Mucosa of gallbladder (tissue), 1 donor: ENCODE measurements at places on chromosomes 5 and 9. TPM values are rescaled to one million over a fixed set of nuclear protein-coding genes. Genes with fewer than 3 reads are reported as not detected.

GRCh38 chr5:113124265-113124664 lies 147.7 kb downstream of the DCP2 start:
- no peak for DNase-seq

DNA sequence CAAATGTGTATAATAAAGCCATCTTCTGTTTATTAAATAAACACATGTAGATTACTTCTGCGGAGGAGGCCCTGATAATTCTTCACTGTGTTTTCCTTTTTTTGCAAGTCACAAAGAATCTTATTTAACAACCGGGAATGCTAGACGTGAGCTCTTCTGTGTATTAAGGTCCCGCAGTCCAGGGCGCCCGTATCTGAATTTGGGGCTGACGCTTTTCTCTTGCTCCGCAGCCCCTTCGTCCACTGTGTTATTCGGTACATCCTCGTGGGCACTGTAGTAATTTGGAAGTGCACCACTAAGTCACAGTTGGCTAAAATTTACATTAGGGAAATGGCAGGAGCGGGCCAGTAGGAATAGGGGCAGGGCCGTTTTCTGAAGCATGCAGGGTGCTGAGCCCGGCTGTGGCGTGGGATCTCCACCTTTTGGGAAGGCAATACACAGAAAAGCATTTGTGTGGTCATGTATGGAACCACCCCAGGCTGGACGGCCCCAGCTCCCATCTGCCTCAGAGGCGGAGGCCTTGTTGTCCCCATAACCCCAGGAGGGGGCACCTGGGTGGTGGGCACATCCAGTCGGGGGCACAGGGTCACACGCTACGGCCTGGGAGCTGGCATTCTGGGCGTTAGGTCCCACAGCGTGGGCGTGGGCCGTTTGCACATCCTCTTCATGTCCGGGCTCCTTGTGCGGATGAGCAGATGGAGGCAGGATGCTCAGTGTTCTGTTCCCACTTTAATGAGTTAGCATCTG lies 258.7 kb upstream of the IRX4 start:
- no peak for DNase-seq

DNA sequence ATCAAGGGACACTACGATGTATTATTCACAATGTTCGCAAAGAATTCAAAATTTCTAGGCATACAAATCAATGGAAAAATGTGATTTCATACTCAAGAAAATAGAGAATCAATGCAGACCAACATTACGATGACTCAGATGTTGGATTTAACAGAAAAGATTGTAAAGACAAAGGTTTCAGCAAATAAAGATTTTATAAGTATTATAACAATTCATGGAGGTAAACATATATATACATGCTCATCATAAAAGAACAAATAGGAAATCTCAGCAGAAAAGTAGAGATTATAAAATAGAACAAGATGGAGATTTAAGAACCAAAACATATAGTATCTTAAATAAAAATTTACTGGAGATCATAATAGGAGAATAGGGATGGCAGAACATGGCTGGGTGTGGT lies 93.4 kb upstream of the JAK2 start:
- DNase-seq: no peak

DNA sequence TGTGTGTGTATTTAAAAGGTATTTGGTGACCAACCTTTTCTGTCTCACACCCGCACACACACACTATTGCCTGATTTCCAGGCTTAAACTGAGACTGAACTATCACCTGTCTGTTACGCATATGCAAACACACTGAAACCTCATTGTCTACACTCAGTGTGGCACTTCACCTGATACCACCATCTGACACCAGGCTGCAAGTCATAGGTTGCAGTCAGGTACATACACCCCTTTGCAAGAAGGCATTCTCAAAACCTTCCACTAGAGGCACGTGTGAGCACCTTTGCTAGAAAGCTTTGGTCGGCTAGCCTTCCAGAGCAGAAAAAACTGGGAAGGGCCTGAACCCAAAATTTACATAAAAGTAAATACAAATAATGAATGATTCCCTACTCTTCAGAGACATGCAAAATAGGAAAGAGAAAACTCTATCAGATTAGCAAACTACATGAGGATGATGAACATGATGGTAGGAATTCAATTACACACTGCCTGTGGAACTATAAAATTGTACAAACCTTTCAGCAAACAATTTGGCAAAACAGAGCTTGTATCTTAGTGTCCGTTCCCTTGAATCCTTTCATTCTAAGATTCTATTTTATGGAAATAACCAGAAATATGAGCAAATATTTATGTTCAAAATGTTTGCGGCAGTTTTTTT lies 5.9 kb upstream of the FOXD1 start:
- DNase-seq: peak; percentile 38

DNA sequence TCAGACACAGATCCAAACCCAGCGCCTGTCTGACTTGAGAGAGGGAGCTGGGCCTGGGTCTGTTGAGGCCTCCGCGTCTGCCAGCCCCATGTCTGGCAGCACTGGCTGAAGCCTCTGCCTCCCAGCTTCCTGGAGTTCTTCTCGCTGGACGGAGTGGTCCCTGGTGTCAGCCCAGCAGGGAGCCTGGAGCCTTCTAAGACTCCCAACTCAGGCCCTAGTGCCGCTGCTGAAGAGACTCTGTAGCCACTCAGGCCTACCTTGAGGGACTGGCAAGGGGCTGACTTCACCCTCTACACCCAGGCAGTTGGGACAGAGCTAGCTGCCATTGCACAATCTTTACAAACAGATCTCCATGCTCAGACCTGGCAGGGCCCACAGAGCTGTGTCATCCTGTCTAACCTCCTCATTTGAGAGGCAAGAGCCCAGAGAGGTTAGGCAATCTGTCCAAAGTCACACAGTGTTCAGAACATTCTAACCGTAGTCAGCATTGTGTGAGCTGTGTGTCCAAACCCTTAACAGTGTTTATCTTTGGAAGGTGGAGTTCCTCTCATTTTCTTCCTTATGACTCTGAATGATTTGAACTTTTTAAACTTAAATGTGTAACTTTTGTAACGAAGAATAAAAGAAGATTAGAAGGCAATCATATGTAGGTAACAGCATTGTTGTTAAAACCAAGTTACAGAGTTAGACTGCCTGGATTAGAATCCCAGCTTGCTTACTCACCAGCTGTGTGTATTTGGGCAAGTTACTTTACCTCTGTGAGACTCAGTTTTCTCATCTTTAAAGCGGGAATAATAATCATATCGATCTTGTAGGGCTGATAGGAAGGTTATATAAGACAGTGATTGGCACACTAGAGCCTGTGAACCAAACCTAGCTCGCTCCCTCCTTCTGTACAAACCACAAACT lies 4.6 kb upstream of the DUSP1 start:
- DNase-seq: no peak

DNA sequence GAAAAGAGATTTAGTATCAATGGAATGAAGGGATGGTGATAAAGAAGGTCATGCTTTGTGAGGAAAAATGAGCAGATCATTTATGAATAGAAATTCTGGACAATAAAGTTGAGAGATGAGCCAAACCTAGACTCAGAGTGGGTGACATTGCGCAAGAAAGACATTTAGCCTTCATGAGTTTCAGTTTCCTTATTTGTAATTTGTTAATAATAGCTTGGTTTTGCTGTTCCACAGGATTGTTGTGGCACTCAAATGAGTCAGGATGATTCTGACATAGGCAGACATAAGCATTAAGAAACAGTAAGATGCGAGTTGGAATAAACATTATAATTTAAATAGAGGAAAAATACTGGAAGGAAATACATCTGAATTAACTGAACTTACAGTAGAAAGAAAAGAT lies 34.8 kb downstream of the ITGA2 start:
- no peak for DNase-seq

DNA sequence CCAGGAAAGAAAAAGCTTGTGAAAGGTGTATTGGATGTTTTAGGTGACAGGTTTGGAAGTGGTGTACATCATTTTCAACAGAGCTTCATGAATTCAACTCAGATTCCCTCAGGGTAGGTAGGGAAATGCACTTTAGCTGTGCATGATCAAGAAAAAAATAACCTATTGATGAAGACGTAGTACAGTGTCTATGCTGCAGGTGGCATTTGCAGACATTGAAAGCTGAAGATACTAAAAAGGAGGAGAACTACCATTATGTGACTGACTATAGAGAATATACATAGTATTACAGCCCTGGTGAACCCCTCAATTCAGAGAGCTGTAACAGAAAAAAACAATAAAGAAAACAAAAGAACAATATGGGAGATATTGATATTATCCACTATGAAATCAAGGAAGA lies 2344.7 kb upstream of the ACO1 start:
- DNase-seq: no peak

GRCh38 chr5:122144236-122144635 lies 14.9 kb downstream of the ZNF474 start:
- no peak for DNase-seq

DNA sequence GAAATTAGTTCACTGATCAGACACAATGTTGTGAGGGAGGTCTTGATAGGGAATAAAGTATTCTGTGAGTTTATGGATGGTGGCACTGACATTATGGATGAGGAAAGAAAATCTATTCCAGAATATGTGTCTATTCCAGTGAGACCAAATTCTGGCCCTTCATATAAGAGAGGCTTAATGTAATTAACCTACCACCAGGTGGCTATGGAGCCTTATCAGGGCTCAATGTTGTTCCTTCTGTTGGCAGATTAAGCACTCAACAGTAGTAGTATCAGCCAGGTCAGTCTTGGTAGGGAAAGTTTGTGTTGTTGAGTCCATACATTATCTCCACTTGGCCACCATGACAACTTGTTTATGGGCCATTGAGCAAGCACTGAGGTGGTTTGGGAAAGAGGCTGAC lies 41.7 kb upstream of the BARX1 start:
- no peak for DNase-seq

DNA sequence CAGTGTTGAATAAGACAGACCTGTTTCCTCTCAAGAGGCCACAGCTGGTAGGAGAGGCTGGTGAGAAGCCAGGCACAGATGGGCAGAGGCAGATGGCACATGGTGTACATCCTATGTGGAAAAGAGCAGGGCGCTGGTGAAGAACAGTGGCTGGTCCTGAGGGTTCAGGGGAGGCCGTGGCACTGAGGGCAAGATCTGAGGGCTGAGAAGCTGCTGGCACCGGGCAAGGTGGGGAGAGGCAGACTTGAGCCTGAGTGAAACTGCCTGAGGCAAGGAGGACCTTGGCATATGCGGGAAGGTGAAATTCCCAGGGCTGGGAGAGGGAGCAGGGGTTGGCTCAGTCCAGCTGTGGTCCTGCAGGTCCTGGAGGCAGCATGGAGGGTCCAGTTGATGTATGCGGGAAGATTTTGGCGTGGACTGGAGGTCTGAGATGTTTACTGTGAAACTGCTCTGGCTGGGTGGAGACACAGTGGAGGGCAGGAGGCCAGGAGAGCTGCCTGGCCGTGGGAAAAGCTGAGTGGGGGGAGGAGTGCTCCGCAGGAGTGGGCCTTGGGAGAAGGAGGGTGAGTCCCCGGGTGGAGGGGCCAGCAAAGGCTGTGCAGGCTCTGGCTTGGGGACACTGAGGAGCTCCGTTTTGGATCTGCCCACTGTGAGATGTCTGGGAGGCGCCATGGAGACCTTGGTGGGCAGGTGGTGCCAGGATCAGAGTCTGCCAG lies 2.6 kb downstream of the MAN1B1 start:
- no peak for DNase-seq

GRCh38 chr5:147626464-147626863 lies 116.6 kb upstream of the DPYSL3 start:
- no peak for DNase-seq

DNA sequence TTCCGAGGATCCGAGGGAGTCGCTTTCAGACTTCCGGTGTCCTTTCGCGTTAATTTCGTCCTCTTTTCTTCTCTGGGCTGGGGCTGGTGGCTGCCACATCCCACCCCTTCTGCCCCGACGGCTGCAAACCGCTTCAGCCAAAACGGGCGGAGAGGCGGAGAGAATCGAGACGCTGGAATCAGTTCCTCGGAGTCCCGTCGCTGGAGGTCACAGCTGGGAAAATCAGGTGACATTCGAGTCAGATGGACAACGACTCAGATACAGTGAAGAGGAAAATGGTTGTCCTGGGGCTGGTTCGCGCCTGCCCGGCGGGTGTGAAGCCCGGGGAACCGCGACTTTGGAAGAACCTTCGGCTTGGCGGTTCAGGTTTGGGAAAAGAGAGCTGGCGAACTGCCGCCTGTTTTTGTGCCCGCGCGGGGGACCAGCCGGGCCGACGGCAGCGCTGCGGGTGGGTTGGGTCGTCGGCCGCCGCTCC lies 8.9 kb upstream of the NKX2-5 start:
- no peak for DNase-seq

- no peak for DNase-seq
These were observed 91.6 kb upstream of the NR3C1 start for GRCh38 chr5:143495110-143495509.

- no peak for DNase-seq
These were observed 59.2 kb downstream of the C9orf50 start for GRCh38 chr9:129561594-129562281.

- DNase-seq: peak; percentile 39
These were observed 176.9 kb upstream of the WWC1 start for GRCh38 chr5:168114444-168115017.

DNA sequence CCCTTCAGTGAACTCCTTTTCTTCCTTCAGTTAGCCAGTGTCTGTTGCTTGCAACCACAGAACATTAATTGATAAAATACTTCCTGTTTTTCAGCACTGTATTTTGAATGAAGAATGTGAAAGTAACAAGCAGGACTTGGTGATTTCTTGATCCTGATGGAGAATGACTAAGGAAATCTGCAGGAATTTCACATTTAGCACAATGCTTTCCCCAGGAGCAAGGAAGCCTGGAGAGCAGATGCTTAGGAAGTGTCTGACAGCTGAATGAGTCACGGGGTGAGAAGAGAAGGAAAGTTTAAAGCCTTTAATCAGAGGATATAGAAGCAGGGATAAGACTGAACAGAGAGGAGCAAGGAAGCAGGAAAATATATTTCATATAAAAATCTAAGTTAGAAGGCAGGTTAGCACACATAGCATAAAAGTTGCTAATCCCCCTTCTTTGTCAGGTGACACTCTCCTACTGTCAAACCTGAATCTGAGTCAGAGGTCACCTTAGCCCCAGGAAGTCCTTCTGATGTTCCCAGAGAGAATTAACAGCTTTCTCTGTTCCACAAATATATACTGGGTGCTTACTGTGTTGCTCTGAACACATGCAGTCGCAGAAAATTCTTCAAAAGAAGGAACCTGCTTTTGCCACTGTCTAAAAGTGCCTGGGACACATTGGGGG lies 59.7 kb downstream of the GNA14 start:
- DNase-seq: no peak

GRCh38 chr5:101605700-101606099 lies 690.4 kb downstream of the SLCO4C1 start:
- no peak for DNase-seq

GRCh38 chr9:95572381-95573151 lies 55.8 kb upstream of the PTCH1 start:
- no peak for DNase-seq

The TEX48 gene
- not detected for total RNA-seq

The C5orf52 gene
- not detected for total RNA-seq

The CNTLN gene
- total RNA-seq: 5.4 TPM

The RMRP gene
- total RNA-seq: 17,824 TPM

The MTAP gene
- total RNA-seq: 29.2 TPM

The TMEM141 gene
- 81.3 TPM for total RNA-seq

The MAN2A1 gene
- total RNA-seq: 105 TPM

The GPR21 gene
- 1.9 TPM for total RNA-seq

The NUTM2F gene
- total RNA-seq: not detected

The OGN gene
- 154 TPM for total RNA-seq
